Activated CD8-positive, alpha-beta memory T cell treated with anti-CD3 and anti-CD28 coated beads, Interleukin-2, amount 10 ng/mL, durations not matched to agents 7 days and 5 days (primary cell): ENCODE measurements at places on chromosomes 2 and 18.

GRCh38 chr2:63589148-63589958 is 590 bp downstream of the MDH1 start:
- no peak for DNase-seq

GRCh38 chr18:29711932-29712331 is 1330.6 kb downstream of the DSC3 start:
- DNase-seq, result no peak

DNA sequence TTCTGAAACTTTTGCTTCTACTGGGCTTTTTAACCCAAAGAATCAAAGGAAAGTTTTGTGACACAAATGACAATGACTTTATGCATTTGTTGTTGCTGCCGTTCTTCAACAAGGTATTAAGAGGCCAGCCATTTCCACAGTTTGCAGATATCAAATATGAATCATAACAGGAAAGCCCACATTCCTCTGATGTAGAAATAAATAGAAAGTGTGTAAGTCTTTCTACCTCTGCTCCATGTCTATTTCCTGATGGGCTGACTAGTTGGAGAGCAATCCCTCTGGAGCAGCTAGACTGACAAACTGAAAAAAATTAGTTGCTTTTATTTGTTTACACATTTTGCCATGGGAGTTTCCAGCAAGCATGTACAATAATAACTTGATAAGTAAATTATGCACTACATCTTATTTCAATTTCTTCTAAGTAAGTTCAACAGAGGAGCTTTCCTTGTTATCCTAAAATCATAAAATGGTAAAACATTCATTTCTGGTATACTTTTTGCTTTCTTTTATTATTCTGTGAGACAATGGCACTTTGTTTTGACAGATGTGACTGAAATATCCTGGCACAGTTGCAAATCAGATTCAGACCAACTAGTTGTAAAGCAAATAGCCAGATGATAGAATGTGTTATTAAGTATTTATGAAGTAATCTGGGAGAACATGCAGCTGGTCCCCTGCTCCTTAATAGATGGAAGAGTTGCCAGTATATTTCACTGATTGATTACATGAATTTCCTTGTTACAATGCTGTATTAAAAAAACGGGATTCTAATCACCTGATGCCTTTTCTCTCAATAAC is 266.7 kb downstream of the METTL4 start:
- DNase-seq, result no peak

DNA sequence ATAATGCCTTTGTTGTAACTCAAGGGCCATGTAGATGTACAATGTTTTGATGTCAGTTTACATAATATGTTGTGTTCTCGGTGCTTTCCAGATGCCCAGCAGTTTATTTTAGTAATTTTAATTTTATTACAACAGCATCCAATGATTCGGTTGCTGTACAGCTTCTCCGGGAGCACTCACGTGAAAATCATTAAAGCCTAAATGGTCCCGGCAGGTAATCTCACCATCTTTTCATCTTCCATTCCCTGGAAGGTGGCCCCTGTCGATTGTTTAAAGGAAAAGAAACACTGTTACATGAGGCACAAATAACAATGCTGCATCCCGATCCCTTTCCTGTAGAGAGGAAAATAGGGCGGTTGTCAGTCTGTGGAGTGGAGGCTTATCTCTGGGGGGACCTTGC is 498.1 kb downstream of the SLC4A3 start:
- DNase-seq, result no peak

DNA sequence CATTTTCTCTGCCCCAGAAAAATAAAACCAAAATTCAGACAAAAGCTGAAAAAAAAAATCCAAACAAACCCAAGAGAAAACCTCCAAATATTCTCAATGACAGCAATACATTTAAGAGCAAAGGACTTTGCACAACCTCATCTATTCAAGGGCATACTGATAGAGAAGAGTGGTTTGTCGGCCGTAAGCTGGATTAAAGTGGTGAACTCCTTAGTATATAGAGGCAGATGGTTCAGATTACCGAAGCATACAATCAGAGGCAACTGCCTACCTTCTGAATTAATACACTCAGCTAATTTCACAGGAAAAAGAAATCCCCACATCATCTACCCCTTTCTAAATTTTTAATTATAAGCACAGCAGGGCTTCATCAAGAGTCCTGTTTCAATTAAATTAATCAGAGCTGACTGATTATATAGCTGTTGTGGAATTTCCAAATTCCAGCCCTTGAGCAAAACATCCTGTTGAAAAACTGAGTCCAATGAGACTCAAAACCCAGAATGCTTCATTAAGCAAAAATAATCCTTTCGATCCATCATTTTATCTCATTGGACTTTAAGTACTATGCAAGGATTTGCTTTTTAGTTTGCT is at the start of gene CPLX4:
Gene CPLX4 (minus strand): TSS at position 190 of the 591 bp plus-strand sequence. CDS start 187 bp downstream, at position 3.
- no peak for DNase-seq

GRCh38 chr2:30717081-30717650 is 90.1 kb downstream of the CAPN13 start:
- DNase-seq, result peak; percentile 39

DNA sequence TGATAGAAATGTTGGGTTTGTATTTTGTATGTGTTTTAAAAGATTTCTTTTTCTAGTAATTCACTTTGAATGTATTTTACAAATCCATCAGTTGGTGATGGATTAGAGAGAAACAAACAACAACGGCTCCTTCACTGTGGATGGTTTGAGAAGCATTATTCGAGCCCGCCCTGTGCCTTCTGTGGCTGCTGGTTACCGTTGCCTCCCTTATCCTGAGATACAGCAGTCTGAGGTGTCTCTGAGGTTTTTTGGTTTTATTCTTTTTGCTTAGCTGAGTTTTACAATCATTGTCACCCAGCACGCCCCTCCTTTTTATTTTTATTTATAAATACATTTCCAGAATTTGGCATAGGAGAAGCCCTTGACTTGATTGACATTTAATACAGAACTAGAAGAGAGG is 168.3 kb downstream of the BABAM2 start:
- no peak for DNase-seq

GRCh38 chr18:61635901-61636528 is 256.8 kb downstream of the RNF152 start:
- peak; percentile 42 for DNase-seq

- DNase-seq, result no peak
Observed at GRCh38 chr18:42305869-42306593, 351.0 kb downstream of the PIK3C3 start.

GRCh38 chr2:133458280-133458679 is 110.0 kb downstream of the NCKAP5 start:
- DNase-seq, result no peak

GRCh38 chr2:235793163-235793752 is 299.4 kb downstream of the AGAP1 start:
- DNase-seq, result no peak

- no peak for DNase-seq
Observed at GRCh38 chr2:10225291-10226037, 77.2 kb upstream of the HPCAL1 start.

- no peak for DNase-seq
Observed at GRCh38 chr18:23981369-23981980, 33.1 kb upstream of the TTC39C start.

DNA sequence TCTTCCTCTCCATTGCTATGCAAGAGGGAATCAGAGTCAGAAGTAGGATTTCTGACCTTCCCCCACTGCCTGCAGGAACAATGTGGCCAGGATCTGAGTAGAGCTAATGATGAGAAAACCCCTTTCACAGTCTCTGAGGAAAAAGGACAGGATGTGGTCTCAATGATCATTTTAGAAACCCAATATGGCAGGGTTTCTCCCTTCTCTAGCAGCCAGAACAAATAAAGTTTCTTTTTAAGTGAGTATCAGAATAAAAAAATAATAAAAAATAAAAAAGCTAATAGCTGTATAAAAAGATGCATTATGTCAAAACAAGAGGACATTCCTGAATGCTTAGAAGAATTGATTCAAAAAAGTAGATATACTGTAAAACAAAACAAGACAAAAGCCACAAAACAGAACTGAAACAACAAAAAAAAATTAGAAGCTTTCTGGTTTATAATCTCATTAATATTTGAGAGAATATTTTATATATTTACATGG is 1124.9 kb upstream of the ZEB2 start:
- DNase-seq, result no peak

- DNase-seq, result no peak
Observed at GRCh38 chr2:95017836-95018235, 7.7 kb upstream of the MAL start.

- no peak for DNase-seq
Observed at GRCh38 chr2:26058390-26058789, 24.5 kb downstream of the RAB10 start.

GRCh38 chr2:100359576-100359975 is 37.3 kb upstream of the LONRF2 start:
- DNase-seq, result no peak

GRCh38 chr2:96485751-96486651 is 19.2 kb downstream of the NEURL3 start:
- DNase-seq, result peak; percentile 95

DNA sequence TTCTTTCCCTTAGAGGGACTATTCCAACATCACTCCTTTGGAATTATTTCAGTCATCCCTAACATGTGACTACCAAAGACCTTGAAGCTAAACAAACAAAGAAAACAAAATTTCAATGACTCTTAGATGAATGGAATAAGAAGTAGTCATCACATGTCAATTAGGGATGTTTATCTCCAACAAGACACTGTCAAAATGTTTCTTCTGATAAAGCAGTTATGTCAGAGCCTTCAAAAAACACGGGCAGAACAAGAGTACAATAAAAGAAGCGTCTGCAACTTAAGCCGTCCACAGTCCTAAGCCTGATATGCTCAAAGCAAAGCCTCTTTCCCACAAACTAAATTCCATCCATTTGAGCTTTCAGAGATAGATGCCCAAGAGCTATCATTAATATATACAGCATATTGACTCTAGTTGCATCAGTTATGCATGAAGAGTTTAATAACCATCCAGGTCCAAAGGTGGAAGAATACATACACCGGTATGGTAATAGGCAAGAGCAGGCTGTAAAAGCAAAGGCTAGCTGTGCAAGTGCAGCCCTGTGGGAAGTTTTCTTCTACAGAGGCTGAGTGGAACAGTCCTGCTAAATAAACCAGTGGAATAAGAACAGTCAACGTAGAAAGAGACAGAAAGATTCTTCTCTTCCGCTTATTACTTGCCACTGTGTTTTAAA is 98.1 kb downstream of the ICA1L start:
- DNase-seq, result no peak

GRCh38 chr2:177525351-177525924 is 132.9 kb downstream of the AGPS start:
- no peak for DNase-seq

- DNase-seq, result no peak
Observed at GRCh38 chr2:85504778-85505261, 34.1 kb upstream of the MAT2A start.

DNA sequence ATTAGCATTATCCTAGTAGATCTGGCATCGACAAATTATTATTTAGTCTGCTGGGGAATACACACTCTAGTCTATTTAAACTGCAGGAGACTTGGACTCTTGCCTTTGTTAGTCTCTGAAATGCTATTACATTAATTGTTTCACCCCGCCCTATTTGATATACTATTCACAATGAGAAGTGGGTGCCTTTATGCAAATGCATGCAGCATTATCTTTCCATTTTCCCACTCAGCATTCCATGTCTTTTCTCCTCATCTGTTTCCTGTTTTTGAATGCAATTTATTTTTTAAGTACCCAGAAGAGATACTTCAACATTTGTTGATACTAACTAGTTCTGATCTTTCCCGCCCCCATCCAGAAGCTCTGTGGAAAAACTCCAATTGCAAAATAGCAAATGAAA is 395.3 kb upstream of the NXPH2 start:
- DNase-seq, result no peak

GRCh38 chr2:209564816-209565215 is 141.0 kb downstream of the MAP2 start:
- DNase-seq, result no peak

DNA sequence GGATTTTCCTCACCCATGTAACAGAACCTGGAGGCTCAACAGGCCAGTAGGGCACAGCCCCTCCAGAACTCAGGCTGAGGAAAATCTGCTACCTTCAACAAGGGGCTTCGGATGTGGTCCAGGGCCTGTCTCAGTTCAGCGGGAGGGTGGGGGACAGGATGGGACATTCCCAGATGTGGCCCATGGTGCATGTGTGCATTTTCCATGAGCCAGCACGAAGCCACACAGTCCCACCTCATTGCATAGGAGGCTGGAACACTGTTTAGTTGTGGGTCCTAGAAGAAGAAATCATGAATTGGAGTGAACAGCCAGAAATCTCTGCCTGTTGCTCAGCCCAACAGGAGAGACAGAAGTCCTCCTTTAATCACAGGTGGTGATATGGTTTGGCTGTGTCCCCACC is 469.6 kb upstream of the MYT1L start:
- no peak for DNase-seq

- no peak for DNase-seq
Observed at GRCh38 chr2:195051401-195051800, 605.6 kb upstream of the SLC39A10 start.

DNA sequence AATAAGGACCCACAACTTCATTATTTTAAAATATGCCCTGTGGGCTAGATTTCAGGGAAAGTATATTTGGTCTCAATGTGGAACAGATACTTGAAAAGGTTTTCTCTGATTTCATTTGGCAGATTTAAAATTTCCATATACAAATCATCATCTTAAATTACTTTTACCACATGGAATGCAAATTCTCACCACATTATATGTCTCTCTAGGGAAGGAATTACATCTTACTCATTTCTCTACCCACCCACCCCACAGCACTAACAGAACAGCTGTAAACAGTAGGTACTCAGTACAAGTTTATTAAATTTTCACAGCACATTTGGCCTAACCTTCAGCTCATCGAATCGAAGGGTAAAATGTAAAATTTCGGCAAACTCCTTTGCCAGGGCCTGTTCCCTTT is 104.0 kb downstream of the CYRIA start:
- no peak for DNase-seq

DNA sequence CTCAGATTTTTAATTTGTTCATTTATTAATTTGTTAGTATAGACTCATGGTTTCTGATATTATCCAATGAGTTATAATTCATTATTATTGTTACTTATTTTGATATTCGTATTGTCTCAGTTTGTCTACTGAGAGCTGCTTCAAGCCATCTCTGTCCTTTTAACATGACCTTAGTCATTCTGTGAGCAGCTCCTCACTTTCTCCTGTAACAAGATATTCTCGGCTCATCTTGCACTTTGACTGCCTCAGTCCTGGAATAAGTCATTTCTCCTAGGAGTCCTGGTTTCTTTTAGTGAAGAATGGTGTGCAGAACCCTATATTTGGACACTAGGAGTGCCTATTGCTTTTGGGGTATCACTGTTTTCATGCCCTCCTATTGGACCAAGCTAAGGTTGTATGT is 13.2 kb downstream of the ASB1 start:
- DNase-seq, result no peak

DNA sequence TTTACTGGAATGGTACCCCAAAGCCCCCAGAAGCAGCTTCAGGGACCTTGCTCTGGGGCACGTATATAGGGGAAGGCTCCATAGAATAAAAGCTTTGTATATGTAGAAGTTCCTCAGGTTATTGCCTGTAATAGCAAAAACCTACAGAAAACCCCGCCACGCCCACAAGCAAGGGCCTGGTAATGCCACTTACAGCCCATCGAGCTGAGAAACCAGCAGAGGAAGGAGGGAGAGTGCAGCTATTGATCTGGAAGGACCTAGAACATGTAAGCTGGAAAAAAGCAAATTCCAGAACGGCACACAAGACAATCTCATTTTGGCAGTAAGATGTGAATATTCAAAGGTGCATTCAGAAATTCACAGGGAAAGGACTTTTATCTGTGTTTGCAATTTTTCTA is 15.8 kb downstream of the HS1BP3 start:
- DNase-seq, result no peak
